Lung microvascular endothelial cell (primary cell): ENCODE measurements at places on chromosomes 13 and 19. TPM values are rescaled to one million over a fixed set of nuclear protein-coding genes. Genes with fewer than 3 reads are reported as not detected.
A peak's percentile ranks its signal among the peaks of the same experiment; 100 is the strongest.

- DNase-seq: peak; percentile 77
Measured at GRCh38 chr13:28531077-28531844, 36.3 kb upstream of the FLT1 start.

- DNase-seq: no peak
Measured at GRCh38 chr13:113394339-113394640, 30.4 kb upstream of the GRTP1 start.

DNA sequence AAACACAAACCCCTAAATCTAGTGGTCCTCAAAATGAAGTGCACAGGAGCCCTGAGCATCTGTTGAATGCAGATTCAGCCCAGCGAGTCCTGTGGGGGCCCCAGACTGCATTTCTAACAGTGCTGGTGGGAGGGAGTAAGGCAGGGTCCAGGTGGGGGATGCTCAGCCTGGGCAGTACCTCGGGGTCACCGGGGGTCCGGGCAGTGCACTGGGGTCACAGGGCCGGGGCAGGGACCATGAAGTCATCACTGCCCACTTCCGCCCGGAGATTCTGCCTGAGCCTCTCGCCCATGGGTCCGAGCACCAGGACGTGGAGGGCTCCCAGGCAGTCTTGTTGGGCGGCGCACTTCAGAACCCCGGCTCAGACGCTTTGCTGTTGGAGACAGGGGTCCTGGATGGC lies 838 bp upstream of the ATP4B start:
- DNase-seq: no peak

DNA sequence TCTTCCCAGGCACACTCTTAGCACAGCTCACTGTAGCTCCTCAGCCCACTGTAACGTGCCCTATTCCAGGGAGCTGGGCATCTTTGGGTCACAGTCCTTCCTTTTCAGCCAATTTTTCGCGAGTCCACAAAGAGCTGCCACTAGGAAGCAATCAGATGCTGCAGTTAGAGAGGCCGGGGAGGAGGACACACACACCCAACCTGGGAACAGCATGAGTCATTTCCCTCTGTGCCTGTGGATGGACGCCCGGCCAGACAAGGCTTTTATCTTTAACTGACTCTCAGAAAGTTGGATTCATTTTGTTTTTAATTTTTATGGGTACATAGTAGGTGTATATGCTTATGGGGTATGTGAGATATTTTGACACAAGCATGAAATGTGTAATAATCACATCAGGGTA lies 918.6 kb downstream of the UQCRFS1 start:
- peak; percentile 56 for DNase-seq

- no peak for DNase-seq
Measured at GRCh38 chr13:114268344-114269280, 12.8 kb upstream of the UPF3A start.

- no peak for DNase-seq
Measured at GRCh38 chr19:41356984-41357739, 3.4 kb upstream of the TGFB1 start.

- no peak for DNase-seq
Measured at GRCh38 chr19:50362030-50362412, 3.4 kb downstream of the NAPSA start.

- no peak for DNase-seq
Measured at GRCh38 chr13:46593398-46593797, 40.4 kb downstream of the LRCH1 start.

DNA sequence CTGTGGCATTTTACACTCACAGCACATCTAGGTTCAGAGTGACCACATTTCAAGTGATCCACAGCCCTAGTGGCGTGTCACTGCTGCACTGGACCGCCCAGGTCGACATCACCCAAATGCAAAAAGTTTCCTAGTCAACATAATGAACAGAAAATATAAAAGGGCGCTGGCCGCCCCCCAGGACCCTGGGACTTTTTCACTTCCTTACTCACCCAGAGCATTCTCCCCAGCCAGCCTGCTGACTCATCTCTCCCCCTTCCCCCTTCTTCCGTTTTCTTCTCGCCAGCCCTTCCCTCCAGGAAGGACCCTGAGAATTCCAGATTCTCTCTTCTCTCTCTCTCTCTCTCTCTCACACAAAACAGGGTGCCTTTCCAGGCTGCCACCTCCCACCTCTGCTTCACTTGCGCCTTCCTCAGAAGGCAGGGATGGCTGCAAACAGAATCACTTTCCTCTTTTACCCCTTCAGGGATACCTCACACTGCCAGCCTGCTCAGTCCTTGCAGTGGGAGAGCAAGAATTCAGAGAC lies 21.0 kb upstream of the GRWD1 start:
- DNase-seq: peak; percentile 47

GRCh38 chr13:36454987-36455386 lies 22.7 kb downstream of the CCNA1 start:
- DNase-seq: no peak

- no peak for DNase-seq
Measured at GRCh38 chr19:362683-363082, 18.1 kb upstream of the MIER2 start.

DNA sequence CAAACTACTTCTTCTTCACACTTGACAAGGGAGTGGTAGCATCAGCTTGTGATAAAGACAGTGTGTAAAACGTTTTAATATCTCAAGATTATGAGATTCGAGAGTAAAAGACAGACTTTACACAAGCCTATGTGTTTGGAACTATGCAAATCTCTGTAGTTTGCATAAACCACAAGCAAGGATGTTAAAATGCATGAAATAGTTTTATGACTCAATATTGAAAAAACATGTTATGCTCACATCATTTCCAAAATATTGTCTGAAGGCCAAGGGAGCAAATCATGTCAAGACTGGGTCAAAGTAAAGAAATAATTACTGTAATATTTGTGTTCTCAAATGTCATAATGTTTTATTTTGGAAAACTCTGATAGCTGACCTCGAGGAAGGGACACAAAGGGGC lies 316.8 kb upstream of the KLF12 start:
- no peak for DNase-seq

DNA sequence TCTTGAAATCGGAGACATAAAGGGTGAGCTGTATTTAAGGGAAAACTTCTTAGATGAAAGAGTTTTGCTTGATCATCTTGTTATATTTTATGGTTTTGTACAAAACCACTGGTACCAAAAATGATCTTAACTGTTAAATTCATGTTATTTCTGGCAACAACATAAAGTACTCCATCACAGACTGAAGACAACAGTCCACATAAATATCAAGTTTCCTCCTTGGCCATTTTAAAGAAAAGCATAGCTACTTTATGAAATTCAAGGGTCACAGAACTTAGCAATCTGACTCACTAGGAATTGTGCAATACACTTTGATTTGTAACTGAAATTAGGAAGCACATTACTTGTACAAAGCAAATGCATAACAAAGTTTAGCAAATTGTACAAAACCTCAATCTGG lies 66.3 kb downstream of the TBC1D4 start:
- DNase-seq: no peak

- no peak for DNase-seq
Measured at GRCh38 chr19:42021185-42021584, 27.2 kb upstream of the ATP1A3 start.

- DNase-seq: no peak
Measured at GRCh38 chr13:26549713-26550112, 7.8 kb upstream of the WASF3 start.

DNA sequence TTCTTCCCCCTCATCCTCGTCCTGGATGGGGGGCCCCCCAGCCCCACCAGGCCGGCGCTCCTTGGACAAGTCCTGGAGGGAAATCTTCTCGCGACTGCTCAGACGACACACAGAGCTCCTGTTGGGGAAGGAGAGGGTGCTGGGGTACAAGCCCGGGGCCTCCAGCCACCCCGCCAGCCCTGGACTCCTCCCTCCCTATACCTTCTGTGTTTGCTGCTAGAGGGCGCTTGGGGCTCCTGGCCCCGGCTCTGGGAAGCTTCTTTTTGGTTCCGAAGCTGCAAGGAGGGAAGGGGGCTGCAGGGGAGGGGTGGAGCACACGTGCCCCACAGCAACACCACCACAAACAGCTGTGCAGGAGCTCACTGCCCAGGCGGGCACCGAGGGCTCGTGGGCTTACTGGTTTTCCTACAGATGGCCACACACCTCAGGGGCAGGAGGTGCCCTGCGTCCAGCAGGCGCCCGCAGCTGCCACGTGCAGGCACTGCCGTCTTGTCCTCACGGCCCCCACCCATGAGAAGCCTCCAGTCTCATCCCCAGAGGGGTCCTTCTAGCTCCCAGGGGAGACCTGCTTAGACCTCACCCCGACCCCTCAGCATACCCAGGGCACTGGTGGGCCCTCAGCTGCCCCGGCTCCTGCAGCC lies 20.5 kb downstream of the EPS8L1 start:
- no peak for DNase-seq

GRCh38 chr19:53553865-53554791 lies 16.2 kb downstream of the ZNF331 start:
- peak; percentile 85 for DNase-seq

DNA sequence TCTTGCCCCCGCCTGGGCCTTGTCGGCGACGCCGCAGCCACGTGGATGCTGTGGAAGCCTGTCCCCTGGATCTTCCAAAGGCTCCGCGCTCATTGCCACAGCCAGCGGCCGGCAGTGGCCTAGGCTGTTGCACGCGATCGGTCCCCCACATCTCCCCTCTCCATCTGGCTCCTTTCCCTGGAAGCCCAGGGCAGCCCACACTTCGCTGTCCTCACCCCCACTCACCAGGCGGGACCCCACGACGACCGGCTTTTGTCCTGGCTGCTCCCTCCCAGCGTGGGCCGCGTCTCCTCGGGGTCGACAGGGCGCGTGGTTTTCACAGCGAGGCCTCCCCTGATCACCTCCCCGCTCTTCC lies 605 bp upstream of the TEX30 start:
- DNase-seq: no peak

DNA sequence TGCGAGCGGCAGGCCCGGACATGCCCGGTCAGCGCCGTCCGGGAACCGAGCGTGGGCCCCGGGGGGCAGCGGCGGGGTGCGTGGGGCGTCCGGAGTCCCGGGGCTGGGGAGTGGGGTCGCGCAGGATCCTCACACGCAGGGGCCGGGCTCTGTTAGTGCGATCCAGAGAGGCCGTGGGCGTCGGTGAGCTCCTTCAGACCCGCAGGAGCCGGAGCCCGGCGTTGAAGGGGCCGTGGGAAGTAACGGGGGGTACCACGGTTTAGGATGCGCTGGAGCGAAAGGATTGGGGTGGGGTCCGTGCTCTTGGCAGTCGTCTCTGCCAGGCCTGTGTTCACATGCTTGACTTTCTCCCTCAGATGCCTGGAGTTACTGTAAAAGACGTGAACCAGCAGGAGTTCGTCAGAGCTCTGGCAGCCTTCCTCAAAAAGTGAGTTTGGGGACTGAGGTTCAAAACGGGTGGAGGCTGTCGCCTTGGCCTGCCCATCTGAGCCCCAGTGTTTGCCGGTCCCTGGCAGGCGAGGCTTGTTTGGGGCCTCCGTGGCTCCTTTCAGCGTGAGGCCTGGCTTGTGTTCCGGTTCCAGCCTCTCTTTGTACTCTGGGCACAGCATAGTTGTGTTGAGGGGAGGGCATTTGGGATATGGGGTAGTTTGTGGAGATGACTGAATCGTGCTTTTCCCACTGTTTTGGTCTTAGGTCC lies 512 bp downstream of the RPS19 start:
- DNase-seq: peak; percentile 33

DNA sequence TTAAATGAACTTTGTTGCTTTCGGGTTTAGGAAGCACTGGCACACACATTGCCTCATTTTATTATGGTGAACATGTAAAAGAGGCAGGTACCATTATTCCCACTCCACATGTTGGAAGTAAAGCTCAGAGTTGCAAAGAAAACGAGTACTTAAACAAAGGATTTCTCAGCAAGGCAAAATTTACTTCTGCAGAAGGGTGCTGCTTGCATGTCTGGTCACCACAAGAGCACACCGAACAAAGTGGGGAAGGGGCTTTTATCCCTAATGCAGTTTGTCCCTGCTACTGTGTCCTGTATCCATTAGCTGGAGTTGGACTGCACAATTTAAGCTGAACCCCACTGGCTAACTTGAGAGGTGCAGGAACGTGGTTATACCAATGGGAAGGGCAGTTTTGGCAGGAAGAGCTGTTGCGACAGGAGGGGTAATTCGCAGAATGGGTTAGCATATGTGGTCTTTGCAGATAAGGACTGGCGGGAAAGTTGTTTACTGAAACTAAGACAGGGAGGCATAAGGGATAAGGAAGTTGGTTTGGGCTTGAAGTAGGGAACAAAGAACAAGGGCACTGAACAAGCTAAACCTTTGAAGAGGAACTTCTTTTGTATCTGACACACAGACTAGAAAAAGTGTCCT lies 545.5 kb downstream of the UQCRFS1 start:
- DNase-seq: no peak

GRCh38 chr19:29779921-29780320 lies 31.9 kb upstream of the CCNE1 start:
- DNase-seq: no peak

GRCh38 chr19:49889038-49889686 lies 7.5 kb downstream of the IL4I1 start:
- DNase-seq: no peak

GRCh38 chr13:113383089-113383488 lies 19.2 kb upstream of the GRTP1 start:
- no peak for DNase-seq

DNA sequence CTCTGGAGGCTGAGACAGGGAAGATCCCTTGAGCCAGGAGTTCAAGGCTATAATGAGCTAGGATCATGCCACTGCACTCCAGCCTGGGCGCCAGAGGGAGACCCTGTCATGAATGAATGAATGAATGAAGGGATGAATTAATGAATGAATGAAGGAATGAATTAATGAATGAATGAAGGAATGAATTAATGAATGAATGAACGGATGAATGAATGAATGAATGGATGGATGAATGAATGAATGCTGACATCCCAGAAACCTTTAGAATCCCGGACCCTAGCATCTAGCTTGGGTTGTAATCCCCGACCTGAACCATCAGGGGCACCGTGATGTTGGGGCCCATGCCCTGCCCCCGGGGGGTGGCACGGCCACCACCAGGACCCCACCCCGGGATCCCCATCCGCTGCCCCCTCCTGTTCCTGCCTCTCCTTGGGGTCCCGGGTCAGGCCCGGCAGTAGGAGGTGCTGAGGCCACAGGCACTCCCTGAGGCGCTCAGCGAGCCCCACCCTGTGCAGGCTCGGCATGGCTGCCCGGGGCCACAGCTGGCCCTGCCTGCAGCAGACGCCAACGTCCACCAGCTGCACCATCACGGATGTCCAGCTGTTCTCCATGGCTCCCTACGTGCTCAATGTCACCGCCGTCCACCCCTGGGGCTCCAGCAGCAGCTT lies 3.4 kb downstream of the EBI3 start:
- no peak for DNase-seq

GRCh38 chr13:109704771-109705635 lies 81.4 kb downstream of the IRS2 start:
- DNase-seq: peak; percentile 3

DNA sequence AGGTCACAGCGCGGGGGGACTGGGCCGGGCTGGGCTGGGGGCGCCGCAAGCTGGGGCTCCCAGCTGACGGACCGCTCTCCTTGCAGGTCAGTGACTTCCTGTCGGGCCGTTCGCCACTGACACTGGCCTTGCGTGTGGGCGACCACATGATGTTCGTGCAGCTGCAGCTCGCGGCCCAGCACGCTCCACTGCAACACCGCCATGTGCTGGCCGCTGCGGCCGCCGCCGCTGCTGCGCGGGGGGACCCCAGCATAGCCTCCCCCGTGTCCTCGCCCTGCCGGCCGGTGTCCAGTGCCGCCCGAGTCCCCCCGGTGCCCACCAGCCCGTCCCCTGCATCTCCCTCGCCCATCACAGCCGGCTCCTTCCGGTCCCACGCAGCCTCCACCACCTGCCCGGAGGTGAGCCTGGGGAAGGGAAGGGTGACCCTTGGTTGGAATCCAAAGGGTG lies 5.7 kb downstream of the MIDN start:
- peak; percentile 59 for DNase-seq

SNRPA gene
- 21.0 and 36.0 TPM in 2 replicates for total RNA-seq

ANGPTL4 gene
- total RNA-seq: 1.5 and 7.1 TPM in 2 replicates

VSTM1 gene
- total RNA-seq: not detected in 2 replicates

ADM5 gene
- 0.22 and 0.40 TPM in 2 replicates for total RNA-seq

CCL25 gene
- total RNA-seq: not detected in 2 replicates

TEX26 gene
- not detected in 2 replicates for total RNA-seq

NLRP4 gene
- total RNA-seq: not detected in 2 replicates
